ENCODE measurements at places on chromosomes 4 and X.
A peak's percentile ranks its signal among the peaks of the same experiment; 100 is the strongest.

DNA sequence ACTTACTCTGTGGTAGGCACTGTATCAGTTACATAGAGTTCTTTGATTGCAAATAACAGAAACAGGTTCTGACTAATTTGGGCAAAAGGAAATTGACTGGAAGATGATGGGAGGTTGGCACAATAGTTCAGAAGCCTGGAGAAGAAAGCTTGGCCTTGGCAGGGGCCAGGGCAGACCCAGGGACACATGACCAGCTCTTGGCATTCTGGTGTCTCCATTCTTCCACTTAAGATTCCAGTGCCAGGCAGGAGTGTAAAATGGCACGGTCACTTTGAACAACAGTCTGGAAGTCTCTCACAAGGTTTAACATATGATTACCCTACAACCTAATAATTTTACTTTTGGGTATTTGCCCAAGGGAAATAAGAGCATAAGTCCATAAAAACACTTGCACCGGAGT, 175.9 kb downstream of the BCOR start:
- no peak for DNase-seq

DNA sequence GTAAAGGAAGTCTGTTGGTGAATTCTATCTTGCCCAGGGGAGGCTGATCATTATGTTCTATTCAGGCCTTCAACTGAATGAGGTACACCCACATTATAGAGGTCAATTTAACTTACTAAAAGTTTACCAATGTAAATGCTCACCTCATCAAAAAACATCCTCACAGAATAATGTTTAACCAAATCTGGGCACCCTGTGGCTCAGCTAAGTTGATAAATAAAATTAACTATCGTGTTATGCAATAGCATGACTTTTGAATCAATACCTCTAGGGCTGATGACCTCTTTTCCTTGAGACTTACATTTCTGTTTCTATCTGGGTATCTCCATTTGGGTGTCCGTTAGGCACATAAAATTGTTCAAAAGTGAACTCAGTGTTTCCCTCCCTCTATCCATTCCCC, 203.1 kb downstream of the TEX13C start:
- DNase-seq: no peak

GRCh38 chr4:20544645-20545044, 155.6 kb upstream of the PACRGL start:
- DNase-seq: peak; percentile 52

DNA sequence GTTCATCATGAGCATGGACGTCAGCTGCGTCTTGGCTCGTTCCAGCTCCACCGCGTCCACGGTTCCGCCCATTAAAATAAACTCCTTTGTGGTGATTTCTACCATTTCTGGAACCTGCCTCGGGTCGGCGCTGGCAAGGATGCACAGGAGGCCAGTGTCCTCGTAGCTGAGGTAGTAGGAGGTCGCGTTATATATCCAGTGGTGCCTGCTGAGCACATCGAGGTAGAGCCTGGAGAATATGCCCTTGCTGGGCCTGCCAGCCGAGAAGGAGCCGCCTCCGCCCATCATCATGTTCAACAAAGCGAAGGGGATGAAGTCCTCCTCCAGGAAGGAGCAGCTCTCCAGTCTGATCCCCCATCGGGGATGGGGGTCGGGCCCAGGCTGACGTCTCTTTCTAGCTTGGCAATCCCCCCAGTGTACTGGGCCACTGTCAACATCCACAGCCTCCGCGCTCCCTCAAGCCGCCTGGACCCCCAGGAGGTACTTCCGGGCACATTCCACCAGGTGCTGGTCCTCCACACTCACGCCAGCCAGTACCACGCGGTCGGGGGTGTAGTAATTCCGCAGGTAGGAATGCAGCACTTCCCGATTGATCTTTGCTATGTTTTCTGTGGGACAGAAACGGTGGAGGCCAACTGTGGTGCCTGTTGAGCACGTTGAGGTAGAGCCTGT, 120.9 kb upstream of the GRID2 start:
- DNase-seq: no peak

GRCh38 chrX:19887911-19888879, 795 bp upstream of the SH3KBP1 start:
- peak; percentile 59 for DNase-seq

DNA sequence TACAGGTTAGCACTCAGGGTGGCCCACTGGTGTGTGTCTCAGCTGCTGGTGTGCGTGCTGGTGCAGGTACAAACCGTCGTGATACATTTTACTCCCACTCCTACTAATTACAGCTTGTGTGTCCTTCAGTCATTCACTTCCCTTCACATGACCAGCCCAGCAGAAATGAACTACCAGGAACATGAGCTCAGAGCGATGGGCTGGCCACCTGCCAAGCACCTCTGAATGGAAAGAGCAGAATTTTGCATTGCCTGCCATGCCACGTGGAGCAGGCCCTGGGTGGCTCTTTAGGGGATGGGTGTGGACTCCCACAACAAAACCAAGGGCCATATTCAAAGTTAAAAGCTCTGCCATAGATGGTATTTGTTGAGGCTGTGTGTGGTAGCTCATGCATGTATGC, 58.9 kb upstream of the PGM2 start:
- no peak for DNase-seq

DNA sequence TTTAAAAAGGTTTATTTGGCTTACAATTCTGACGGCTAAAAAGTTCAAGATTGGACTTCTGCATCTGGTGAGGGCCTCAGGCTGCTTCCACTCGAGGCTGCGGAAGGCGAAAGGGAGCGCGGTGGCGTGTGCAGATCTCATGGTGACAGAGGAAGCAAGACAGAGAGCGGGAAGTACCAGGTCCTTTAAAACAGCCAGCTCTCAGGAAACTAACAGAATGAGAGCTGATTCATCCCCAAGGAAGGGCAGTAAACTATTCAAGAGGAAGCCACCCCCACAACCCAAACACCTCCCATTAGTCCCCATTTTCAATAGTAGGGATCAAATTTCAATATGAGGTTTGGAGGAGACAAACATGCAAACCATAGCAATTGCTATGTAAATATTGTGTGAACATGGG, 2144.2 kb upstream of the AGA start:
- DNase-seq: no peak

DNA sequence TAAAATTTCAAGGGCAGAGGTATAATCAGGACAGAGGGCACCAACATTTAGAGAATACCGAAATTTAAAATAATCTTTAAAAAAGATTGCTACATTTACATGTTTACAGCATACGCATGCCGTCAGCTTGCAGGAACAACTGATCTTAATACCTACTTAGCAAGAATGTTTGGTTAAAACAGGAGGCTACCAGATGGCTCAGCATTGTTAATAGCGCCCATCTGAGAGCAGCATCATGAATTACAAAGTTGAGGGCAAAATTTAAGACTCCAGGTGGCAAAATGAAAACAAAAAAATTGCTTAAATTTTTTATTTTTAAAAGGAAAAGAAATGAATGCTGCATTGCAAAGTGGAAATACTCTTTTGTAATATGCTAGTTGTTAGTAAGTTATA, 241.3 kb downstream of the C4orf33 start:
- no peak for DNase-seq

GRCh38 chr4:130053723-130054122, 957.8 kb downstream of the C4orf33 start:
- no peak for DNase-seq

DNA sequence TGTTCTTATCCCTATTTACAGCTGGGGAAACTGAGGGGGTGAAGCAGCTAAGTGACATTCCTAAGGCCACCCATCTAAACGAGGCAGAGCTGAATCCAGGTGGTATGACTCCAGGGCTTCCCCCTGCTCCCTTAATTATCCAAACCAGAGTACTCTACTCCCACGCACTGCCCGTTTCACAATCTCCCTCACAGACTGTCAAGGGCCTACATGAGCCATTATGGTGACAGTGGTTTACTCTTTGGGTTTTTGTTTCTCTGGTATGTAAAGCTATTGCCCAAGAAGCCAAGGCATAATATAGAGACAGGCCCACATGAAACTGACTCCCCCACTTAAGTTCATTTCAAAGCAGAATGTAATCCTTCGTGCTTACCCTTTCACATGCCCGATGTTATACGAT, 95.1 kb downstream of the NHS start:
- no peak for DNase-seq

- DNase-seq: no peak
These were observed 73.5 kb upstream of the RAP2C start for GRCh38 chrX:132292793-132293192.

GRCh38 chrX:155819525-155819924, 61.6 kb upstream of the VAMP7 start:
- DNase-seq: no peak

DNA sequence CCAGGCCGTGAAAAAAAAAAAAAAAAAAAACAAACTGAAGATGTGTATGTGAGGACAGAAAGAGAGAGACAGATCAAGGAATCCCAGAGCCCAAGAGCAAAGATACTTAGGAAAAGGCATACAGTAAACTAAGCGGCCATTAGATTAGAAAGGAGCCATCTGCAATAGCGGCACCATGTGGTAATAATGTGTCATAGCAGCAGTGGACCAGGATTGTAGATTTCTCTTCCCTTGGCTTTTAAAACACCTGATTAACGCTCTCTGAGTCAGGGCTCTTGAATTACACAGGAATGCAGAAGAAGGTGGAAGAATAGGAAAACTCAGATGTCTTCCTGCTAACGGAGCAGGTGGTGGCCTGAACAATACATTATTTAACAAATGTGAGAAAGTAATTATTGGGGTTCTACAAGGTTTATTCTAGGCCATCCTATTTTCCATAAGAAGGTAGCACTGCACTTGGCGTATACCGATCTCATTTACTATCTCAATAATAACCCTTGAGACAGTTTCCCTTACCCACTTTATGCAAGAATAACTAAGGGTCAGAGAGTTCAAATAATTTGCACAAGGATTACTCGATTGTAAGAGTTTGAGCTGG, 182.7 kb downstream of the KCNIP4 start:
- peak; percentile 57 for DNase-seq

DNA sequence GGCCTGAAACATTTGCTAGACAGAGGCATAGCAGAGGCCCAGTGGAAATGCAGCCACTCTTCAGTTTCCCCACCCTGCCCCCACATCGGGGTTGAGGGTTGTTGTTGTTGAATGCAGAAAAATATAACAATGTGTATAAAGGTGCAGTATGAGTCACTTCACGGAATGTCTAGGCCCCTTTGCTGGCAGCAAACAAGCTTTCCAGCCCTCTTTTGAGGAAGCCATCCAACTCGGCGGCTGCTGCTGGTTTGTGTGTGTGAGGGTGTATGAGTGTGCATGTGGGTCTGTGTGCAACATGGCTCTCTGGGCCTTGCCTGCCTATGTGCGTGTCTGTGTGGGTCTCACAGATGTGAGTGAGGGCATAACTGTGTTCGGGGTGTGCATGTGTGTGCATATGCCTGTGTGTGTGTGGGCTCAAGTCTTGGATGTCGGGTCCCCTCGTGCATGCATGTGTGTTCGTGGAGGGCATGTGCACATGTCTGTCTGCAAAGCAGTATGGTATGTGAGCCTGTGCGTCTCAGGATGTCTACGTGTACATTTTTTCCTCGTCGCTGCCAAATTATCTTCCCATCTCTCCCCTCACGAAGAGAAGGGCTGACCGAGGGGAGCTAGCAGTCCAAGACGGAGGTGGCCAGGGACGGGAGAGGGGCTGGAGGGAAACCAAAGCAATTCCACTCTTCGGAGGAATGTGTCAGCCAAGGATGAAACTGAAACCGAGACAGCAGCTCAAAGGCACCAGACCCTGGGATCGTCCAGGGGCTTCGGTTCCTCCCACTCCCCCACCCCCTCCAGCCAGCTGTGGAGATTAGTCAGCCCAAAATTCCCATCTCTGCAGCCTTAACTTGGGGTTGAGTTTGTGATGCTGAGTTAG, 8.4 kb upstream of the ELF4 start:
- peak; percentile 0 for DNase-seq
